ENCODE measurements at places on chromosomes 1 and 21. TPM values are rescaled to one million over a fixed set of nuclear protein-coding genes. Genes with fewer than 3 reads are reported as not detected.

Gene KRTAP13-2
- not detected for total RNA-seq

Gene HHIPL2
- not detected for total RNA-seq

Gene KAZN
- total RNA-seq: 8.6 TPM

Gene MFSD2A
- total RNA-seq: 6.0 TPM

Gene APOBEC4
- not detected for total RNA-seq

Gene C1orf116
- under 0.01 TPM for total RNA-seq

All from fibroblast of villous mesenchyme (primary cell).